ENCODE measurements at places on chromosomes 5 and 9.

DNA sequence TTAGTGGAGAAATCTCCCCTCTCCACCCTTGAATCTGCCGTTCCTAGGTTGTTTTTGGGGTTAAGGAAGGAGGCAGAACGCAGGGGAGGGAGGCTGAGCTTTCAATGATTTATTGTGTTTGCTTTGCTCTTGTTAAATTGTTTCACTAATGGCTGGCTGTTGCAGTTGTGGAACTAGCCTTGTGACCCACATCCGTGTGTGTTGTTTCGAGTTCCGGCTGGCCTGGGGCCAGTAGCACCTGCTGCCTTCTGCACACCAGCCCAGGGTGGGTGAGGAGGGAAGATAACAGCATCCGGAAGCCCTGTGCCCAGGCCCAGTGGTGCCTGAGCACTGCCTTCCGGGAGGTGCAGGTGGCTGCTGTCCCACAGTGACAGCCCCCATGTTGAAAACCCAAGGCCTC, 3.6 kb downstream of the ERGIC1 start:
- no peak for DNase-seq

- peak; percentile 82 for DNase-seq
Observed at GRCh38 chr5:131417240-131417869, 153.5 kb downstream of the CDC42SE2 start.

DNA sequence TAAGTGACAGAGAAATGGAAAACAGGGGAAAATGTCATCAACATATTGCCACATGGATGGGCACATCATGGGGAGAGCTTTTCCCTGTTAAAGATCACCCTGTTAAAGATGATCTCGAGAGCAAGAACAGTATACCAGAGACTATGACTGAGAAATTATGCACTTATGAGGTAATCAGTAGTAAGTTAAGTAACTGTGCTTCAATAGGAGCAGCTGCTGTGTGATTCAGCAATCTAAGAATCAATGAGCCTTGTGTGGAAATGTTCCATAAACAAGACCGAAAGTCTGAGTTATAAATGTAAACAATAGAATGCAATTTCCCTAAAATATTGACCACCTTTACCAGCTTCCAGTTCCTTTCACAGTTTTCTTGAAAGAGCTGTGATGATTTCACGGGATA, 582.3 kb downstream of the CAAP1 start:
- DNase-seq, result no peak

DNA sequence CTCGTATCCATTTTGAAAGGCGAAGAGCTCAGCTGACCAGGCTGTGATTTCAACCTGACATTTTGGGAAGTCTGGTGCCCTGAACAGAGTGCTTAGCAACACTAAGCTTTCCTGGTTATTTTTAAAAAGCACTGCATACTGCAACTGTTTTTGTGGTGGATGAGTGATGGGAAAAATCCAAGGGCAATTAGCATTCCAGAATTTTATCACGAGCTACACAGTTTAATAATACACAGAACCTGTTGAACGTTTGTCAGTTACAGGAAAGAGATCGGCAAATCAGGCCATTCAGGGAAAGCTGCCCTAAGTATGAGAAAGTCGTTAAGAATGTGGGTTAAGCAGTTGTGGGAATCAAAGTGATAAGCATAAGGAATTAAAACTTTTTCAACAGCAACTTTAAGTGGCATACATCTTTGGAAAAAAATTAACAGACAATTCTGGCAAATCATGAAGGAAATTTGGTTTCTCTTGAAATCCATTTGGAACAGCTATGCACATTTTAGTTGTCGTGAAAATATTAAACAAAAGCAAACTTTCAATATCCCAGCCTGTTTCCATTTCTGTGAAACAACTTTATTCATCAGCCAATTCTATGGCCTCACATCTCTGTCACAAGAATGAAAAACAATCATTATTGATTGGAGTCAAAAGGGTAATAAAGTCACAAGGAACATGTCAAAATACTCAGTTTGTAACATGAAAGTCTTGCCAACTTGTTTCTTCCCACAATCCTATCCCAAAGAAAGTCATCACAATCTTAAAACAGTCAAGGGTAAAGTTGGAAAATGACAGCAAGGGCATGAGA, 25.7 kb downstream of the PUM3 start:
- no peak for DNase-seq

DNA sequence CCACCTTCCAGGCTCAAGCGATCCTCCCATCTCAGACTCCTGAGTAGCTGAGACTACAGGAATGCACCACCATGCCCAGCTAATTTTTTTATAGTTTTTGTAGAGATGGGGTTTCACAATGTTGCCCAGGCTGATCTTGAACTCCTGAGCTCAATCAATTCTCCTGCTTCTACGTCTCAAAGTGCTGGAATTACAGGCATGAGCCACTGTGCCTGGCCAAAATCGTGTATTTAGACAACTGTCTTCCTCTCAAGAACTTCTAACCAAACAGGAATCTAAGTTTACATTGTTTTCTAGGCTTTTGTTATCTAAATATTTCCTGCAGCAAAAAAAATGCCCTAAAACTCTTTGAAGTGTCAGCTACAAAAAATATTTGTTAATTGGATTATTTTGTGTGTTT, 78.8 kb downstream of the NLN start:
- no peak for DNase-seq

GRCh38 chr5:38445374-38446028, 110.9 kb downstream of the LIFR start:
- no peak for DNase-seq

GRCh38 chr5:156678484-156678883, 171.6 kb upstream of the PPP1R2B start:
- DNase-seq, result no peak

- DNase-seq, result no peak
Observed at GRCh38 chr5:60677850-60678664, 21.9 kb downstream of the DEPDC1B start.

DNA sequence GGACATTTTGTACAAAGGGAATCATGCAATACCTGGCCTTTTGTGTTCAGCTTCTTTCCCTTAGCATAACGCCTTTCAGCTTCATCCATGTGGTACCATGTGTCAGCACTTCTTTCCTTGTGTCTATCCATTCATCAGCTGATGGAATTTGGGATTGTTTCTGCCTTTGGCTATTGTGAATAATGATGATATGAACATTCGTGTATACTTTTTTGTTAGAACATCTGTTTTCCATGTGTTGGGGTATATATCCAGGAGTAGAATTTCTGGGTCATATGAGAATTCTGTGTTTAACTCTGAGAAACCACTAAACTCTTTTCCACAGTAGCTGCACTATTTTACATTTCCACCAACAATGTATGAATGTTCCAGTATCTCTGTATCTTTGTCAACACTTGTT, 14.8 kb upstream of the PRRC2B start:
- DNase-seq, result no peak

DNA sequence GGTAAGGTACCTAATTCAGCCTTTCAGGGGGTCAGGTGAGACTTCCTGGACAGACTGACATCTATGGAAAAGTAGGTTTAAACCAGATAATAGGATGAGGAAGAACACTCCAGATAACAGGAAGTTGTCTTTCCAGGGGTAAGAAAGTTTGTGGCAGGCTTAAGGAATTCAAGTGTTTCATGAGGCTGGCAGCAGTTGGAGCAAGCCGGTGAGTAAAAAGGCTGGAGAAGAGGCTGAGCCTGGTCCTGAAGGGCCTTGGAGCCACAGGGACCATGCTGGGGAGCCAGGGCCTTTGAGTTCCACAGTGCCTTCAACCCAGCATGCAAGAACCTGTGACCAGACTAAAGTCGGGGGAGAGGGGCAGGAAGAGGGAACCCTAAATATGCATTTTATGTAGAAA, 353.4 kb downstream of the SPOCK1 start:
- DNase-seq, result no peak

DNA sequence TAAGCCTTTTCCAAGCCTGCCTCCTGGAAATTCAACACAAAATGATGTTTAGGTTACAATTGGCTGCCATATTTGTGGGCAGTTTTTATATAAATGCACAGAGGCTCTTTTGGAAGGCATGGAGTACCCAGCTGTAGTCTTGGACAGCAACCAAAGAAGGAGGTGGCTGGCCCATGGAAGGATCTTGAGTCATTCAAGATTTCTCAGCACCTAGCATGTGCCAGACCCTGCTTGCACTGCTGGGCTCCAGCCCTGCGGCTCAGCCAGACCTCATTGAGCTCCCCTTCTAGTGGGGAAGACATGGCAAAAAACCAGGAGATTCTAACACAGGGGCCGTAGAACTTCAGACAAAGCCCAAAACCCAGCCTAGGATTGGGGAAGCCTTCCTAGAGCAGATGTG, 22.1 kb downstream of the JADE2 start:
- DNase-seq, result no peak

GRCh38 chr9:123742009-123742767, 187.7 kb downstream of the DENND1A start:
- DNase-seq, result no peak

DNA sequence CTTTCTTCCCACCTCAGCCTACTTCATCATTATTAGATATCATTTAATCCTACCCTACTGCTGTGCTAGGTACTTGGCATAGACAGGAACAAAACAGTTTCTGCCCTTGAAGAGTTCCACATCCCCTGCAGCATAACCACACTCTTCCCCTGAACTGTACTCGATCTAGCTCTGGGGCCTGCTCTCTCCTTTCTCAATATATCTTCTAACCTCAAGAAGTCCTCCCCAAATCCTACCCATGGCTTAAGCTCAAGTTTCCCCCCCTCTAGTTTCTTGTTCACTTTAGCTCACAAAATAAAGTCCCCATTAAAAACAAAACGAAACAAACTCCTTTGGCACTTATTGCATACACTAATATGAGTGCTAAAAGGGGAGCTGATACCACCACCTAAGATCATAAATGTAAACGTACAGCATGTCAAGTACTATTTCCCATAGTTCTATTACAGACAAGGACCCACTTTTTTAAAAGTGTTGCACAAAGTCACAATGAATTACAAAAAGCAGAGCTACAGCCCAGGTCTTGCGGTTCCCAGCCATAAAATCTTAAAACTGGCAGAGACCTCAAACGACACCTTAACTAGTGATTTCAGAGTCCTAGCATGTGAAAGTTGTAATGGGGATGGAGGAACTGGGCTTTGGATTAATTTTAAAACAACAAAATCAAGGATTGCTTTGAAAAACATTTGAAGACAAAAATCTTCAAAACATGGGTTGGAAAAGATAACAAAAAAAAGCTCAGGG, 80.7 kb downstream of the PTPDC1 start:
- DNase-seq, result no peak
